ENCODE measurements at places on chromosomes 7 and 10. TPM values are rescaled to one million over a fixed set of nuclear protein-coding genes. Genes with fewer than 3 reads are reported as not detected.

DNA sequence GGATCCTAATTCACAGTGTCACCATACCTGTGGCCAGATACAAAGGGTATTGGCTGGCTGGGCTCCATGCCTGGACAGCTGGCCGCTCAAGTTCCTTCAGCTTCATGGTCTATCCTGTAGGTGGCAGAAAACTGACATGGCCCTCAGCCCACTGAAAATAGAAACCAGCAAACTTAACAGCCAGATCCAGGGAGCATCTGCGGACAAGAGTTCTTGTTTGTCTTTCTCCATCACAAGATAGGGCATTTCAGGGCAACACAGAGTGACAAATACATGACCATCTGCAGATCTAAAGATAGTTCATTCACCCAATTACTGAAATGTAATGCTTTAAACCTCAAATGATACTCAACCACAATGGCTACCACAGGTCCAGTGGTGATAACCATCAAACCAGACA, 2.8 kb downstream of the SEC31B start:
- peaks cover 17% of the 10 kb centered on the region for H3K4me1 ChIP-seq
- peaks cover 13% of the 10 kb centered on the region for H3K27me3 ChIP-seq
- H3K27ac ChIP-seq, result no peak overlapping the region
- DNase-seq, result no peak
- no peak overlapping the region for H3K4me3 ChIP-seq
- peaks cover 31% of the 10 kb centered on the region for H3K36me3 ChIP-seq

- peak overlapping the region; percentile 14 for H3K27ac ChIP-seq
- DNase-seq, result no peak
- H3K4me1 ChIP-seq, result peaks cover 5% of the 10 kb centered on the region
- no peaks in the 10 kb centered on the region for H3K36me3 ChIP-seq
- no peak overlapping the region for H3K4me3 ChIP-seq
- H3K27me3 ChIP-seq, result no peaks in the 10 kb centered on the region
Measured at GRCh38 chr10:32413513-32413912, 32.4 kb upstream of the CCDC7 start.

GRCh38 chr7:135980665-135981180, 3.6 kb upstream of the MTPN start:
- H3K36me3 ChIP-seq, result no peaks in the 10 kb centered on the region
- DNase-seq, result no peak
- no peaks in the 10 kb centered on the region for H3K27me3 ChIP-seq
- peak overlapping the region; percentile 89 for H3K27ac ChIP-seq
- no peak overlapping the region for H3K4me3 ChIP-seq
- peaks cover 44% of the 10 kb centered on the region for H3K4me1 ChIP-seq

- DNase-seq, result peak; percentile 66
- peaks cover 4% of the 10 kb centered on the region for H3K36me3 ChIP-seq
- no peak overlapping the region for H3K4me3 ChIP-seq
- no peaks in the 10 kb centered on the region for H3K4me1 ChIP-seq
- H3K27me3 ChIP-seq, result no peaks in the 10 kb centered on the region
- no peak overlapping the region for H3K27ac ChIP-seq
Measured at GRCh38 chr7:97179454-97180104, 62.1 kb downstream of the SDHAF3 start.

GRCh38 chr10:92108120-92108519, 182.8 kb downstream of the CPEB3 start:
- H3K4me1 ChIP-seq, result peaks cover 9% of the 10 kb centered on the region
- no peaks in the 10 kb centered on the region for H3K36me3 ChIP-seq
- H3K4me3 ChIP-seq, result no peak overlapping the region
- no peak for DNase-seq
- H3K27ac ChIP-seq, result no peak overlapping the region

- H3K36me3 ChIP-seq, result no peaks in the 10 kb centered on the region
- no peaks in the 10 kb centered on the region for H3K4me1 ChIP-seq
- no peak for DNase-seq
- H3K27ac ChIP-seq, result no peak overlapping the region
- H3K4me3 ChIP-seq, result no peak overlapping the region
- no peaks in the 10 kb centered on the region for H3K27me3 ChIP-seq
Measured at GRCh38 chr10:54613162-54613561, 187.9 kb downstream of the PCDH15 start.

DNA sequence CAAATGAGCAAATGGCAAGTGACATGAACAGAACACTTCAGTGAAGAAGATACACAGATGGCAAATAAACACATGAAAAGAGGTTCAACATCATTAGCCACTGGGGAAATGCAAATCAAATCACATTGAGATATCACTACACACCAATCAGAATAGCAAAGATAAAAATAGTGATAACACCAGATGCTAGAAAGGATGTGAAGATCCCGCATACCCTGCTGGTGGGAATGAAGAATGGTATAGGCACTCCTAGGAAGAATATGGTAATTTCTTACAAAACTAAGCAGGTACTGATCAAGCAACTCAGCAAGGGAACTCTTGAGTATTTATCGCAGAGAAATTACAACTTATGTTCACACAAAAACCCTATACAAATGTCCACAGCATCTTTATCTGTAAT, 11.2 kb downstream of the LAMB4 start:
- DNase-seq, result no peak
- H3K4me3 ChIP-seq, result no peak overlapping the region
- no peaks in the 10 kb centered on the region for H3K36me3 ChIP-seq
- H3K27ac ChIP-seq, result no peak overlapping the region

The FAM25C gene
- total RNA-seq, result not detected

The NRCAM gene
- 10.6 TPM for total RNA-seq

The SPDYE8 gene
- not detected for total RNA-seq

The CEP55 gene
- 9.5 TPM for total RNA-seq

The TIMM23 gene
- total RNA-seq, result 42.8 TPM

The OR2A5 gene
- total RNA-seq, result not detected
